ENCODE measurements at places on chromosomes 12 and 14. TPM values are rescaled to one million over a fixed set of nuclear protein-coding genes. Genes with fewer than 3 reads are reported as not detected.

The TAS2R42 gene
- not detected for total RNA-seq

The RFX4 gene
- not detected for total RNA-seq

The PRPH gene
- total RNA-seq, result 0.96 TPM

The MGP gene
- total RNA-seq, result not detected

The CLEC1B gene
- total RNA-seq, result not detected

- DNase-seq, result no peak
Measured at GRCh38 chr14:104913435-104913834, 11.2 kb upstream of the PLD4 start.

- DNase-seq, result no peak
Measured at GRCh38 chr12:124442281-124442680, 125.1 kb downstream of the NCOR2 start.

DNA sequence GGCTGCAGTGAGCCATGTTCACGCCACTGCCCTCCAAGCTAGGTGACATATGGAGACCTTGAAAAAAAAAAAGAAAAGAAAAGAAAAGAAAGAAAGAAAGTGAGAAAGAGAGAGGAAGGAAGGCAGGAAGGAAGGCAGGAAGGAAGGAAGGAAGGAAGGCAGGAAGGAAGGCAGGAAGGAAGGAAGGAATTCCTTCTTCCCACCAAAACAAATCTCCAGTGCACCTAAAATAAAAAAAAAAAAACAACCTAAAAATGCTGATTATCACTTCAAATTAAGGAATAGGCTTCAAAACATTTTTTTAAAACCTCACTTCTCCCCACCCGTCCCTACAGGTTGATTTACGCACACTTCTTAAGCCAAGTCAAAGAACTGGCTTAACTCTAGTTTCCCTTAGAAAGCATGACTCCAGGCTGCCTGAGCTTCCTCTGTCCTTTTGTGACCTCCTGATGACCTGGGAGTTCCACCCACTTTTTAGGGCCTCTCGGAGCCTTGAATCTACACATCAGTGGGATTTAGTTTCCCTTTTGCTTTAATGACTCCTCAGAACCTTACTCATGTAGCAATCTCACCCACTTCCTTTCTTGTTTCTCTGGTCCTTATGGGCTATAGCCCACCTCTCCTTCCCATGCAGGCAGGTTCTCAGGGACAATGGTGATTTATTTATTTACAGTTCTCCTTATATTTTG is 18.6 kb downstream of the DUSP6 start:
- DNase-seq, result no peak

DNA sequence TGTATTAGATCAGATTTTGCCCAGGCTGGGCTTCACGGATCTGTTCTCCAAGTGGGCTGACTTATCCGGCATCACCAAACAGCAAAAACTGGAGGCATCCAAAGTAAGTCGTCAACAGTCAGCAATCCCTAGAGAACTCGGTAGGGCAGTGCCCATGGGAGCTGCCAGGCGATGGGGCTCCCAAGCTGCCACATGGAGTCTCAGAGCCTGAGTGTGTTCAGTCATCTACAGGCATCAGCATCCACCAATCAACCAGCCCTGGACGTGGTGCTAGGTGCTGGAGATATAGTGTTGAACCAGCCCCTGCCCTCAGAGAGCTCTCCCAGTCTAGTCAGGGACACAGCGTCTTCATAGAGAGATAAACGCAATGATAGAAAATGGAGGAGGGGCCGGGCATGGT is 6.9 kb downstream of the SERPINA4 start:
- DNase-seq, result no peak

DNA sequence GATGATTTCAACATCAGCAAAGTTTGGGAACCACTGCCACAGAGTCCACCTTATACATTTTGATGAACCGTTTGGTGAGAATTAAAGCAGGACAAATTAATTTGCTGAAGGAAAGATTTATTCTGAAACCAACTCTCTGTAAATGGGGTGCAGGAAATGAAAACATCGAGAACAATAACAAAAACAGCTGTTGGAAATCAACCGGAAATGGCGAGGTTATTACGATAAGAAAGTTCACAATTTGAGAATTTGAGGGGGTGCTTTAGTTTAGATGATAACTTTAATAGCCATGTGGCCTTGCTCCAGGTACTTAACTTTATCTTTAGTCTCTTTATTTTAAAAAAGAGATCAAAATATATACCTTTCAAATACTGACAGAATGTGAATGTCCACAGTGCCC is 56.7 kb downstream of the KCNJ8 start:
- DNase-seq, result no peak

DNA sequence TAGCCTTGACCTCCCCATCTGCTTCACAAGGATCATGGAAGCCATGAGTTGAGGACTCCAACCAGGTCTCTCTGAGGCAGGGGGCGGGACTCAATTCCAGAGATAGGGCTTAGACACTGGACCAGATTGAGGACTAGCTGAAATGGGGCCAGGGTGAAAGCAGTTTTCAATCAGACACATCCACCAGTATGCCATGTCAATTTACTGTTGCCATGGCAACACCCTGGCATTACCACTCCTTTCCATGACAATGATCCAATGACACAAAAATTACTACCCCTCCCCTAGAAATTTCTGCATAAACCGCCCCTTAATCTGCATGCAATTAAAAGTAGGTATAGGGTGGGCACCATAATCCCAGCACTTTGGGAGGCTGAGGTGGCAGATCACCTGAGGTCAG is 18.6 kb upstream of the DCAF5 start:
- no peak for DNase-seq

DNA sequence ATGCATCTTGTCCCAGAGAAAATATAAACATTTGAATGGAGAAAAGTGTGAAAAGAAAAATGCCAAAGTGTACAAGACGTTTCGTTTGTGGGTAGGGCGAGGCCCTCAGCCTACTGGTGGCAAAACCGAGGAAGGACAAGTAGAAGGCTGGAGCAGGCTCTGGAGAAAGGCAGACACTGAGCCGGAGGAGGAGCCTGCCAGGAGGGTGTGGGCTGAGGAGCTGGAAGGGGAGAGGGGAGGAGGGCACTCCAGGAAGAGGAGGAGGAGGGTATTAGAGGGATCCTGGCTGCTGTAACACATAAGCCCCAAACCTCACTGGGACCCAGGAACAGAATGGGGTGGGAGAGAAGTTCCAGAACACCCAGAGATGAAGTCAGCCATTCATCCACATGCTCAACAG is 47.7 kb downstream of the CLMN start:
- no peak for DNase-seq

DNA sequence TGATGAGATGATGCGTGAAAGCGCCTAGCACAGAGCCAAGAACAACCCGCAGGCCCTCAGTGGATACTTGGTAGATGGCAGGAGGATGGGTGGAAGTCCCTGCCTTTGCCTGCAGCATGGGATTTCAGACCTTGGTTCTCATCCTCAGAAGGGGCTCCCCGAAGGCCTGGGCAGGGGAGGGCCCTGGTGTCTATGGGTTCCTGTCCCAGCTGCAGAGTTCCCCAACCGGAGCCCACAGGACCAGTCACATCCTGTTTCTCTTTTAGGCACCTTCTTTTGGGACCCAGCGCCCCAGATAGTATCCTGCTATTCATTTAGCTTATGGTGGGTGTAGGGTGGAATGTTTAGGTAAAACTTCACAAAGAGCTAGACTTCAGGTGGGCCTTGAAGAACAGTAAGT is 55.5 kb downstream of the CALM1 start:
- no peak for DNase-seq

- no peak for DNase-seq
Measured at GRCh38 chr12:112907415-112908157, 824 bp downstream of the OAS1 start.

- no peak for DNase-seq
Measured at GRCh38 chr12:113044516-113044915, 12.0 kb upstream of the DTX1 start.

- no peak for DNase-seq
Measured at GRCh38 chr12:85550924-85551323, 270.9 kb downstream of the ALX1 start.

- DNase-seq, result no peak
Measured at GRCh38 chr12:53856132-53856531, 82.5 kb upstream of the HOXC13 start.

GRCh38 chr12:120225852-120226640 is 25.1 kb upstream of the RPLP0 start:
- no peak for DNase-seq

DNA sequence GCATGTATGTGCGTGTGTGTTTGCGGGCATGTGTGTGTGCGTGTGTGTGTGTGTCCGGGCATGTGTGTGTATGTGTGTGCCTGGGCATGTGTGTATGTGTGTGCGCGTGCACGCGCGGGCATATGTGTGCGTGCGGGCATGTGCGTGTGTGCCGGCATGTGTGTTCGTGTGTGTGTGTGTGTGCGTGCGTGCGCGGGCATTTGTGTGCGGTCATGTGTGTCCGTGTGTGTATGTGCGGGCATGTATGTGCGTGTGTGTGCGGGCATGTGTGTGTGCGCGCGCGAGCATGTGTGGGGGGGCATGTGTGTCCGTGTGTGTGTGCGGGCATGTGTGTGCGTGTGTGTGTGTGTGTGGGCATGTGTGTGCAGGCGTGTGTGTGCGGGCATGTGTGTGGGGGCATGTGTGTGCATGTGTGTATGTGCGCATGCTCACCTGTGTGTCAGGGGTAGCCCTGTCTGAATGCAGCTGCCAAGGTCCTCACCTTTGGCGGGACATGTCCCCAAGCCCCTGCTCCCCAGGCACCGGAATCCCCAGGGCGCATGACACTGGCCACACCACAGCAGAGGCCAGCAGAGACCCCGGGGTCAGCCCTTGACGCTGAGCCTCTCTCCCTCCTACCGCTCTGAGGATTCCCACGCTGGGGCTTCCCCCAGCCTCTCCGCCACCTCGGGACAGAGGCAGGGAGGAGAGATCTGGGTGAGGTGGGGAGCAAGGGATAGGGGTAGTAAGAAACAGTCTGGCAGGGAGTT is 109.5 kb upstream of the NCOR2 start:
- DNase-seq, result no peak

DNA sequence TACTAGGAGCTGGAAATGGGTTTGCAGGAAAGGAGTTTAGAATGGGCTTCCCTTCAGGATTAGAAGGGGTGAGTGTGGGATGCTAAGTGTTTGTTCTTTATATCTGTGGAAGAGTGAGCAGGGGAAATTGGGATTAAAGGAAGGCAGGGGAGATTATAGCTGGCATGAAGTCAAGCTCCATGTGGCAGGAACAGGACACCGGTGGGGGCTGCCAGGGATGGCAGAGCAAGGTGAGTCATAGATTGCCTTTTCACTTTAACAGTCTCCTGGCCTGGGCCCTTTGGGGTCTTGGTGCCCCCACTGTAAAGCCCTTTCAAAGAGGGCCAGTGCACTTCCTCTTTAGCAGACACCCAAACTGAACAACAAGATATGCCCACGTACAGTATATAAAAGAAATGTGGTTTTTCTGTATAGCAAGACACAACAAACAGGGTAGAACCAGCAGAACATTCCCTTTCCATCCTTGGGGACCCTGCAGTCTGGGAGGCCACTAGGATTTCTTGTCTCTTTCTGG is 23.1 kb upstream of the FBXO21 start:
- no peak for DNase-seq

Data from H1 (cell line).